Endothelial cell of umbilical vein (primary cell): ENCODE measurements at places on chromosomes 12 and 14. TPM values are rescaled to one million over a fixed set of nuclear protein-coding genes. Genes with fewer than 3 reads are reported as not detected.

The PMEL gene
- total RNA-seq: 0.42 and 0.51 TPM in 2 replicates

The ANKS1B gene
- total RNA-seq: 0.38 and 0.42 TPM in 2 replicates

The SRSF5 gene
- total RNA-seq: 253 and 276 TPM in 2 replicates

The TMEM132D gene
- not detected in 2 replicates for total RNA-seq

The AQP5 gene
- total RNA-seq: 0.67 and 0.95 TPM in 2 replicates

The STYK1 gene
- total RNA-seq: 14.6 and 15.2 TPM in 2 replicates

The NTS gene
- not detected in 2 replicates for total RNA-seq

The ATP5F1B gene
- total RNA-seq: 520 and 590 TPM in 2 replicates

The SLC10A1 gene
- total RNA-seq: not detected in 2 replicates

The GALNT8 gene
- total RNA-seq: 0.09 TPM in 1 of 2 replicates, not detected in the other

The SPRYD3 gene
- total RNA-seq: 31.7 and 39.2 TPM in 2 replicates

The GRIP1 gene
- total RNA-seq: 0.69 and 1.2 TPM in 2 replicates

The KLRC1 gene
- not detected in 2 replicates for total RNA-seq

The CLEC4C gene
- not detected in 2 replicates for total RNA-seq

The MNAT1 gene
- total RNA-seq: 55.7 and 58.0 TPM in 2 replicates

The RNU4-1 gene
- total RNA-seq: 2,141 and 7,155 TPM in 2 replicates

The TMEM30B gene
- 0.25 and 0.35 TPM in 2 replicates for total RNA-seq

The SLCO1B3 gene
- not detected in 2 replicates for total RNA-seq

The OR4K5 gene
- total RNA-seq: not detected in 2 replicates

The KCNA5 gene
- not detected in 2 replicates for total RNA-seq

The OTX2 gene
- not detected in 2 replicates for total RNA-seq

The PIP4P1 gene
- total RNA-seq: 28.6 and 33.6 TPM in 2 replicates

The HHIPL1 gene
- 2.0 and 2.1 TPM in 2 replicates for total RNA-seq

The SOX5 gene
- total RNA-seq: 2.9 and 3.5 TPM in 2 replicates

The SLC25A47 gene
- not detected in 2 replicates for total RNA-seq

The TXNDC16 gene
- 4.5 and 4.8 TPM in 2 replicates for total RNA-seq

The MTA1 gene
- 158 and 167 TPM in 2 replicates for total RNA-seq

The SLC5A8 gene
- total RNA-seq: not detected in 2 replicates

The NOVA1 gene
- 3.3 and 8.2 TPM in 2 replicates for total RNA-seq

The NKX2-1 gene
- not detected in 2 replicates for total RNA-seq

The NINJ2 gene
- 0.75 and 1.4 TPM in 2 replicates for total RNA-seq
